Lower lobe of right lung (tissue), 2 donors: ENCODE measurements at places on chromosomes 11 and 22. TPM values are rescaled to one million over a fixed set of nuclear protein-coding genes. Genes with fewer than 3 reads are reported as not detected.

GRCh38 chr11:124867700-124868099, 2.5 kb downstream of the ROBO3 start:
- H3K4me1 ChIP-seq = peaks cover 58% of the 10 kb centered on the region
- peaks cover 88% of the 10 kb centered on the region for H3K27me3 ChIP-seq
- H3K36me3 ChIP-seq = no peaks in the 10 kb centered on the region
- DNase-seq = no peak
- H3K4me3 ChIP-seq = no peak overlapping the region
- no peak overlapping the region for H3K27ac ChIP-seq

GRCh38 chr11:77370217-77370616, 68.7 kb upstream of the GDPD4 start:
- H3K4me3 ChIP-seq = no peak overlapping the region
- H3K36me3 ChIP-seq = peaks cover 19% of the 10 kb centered on the region
- H3K27ac ChIP-seq = no peak overlapping the region
- H3K4me1 ChIP-seq = no peaks in the 10 kb centered on the region
- no peaks in the 10 kb centered on the region for H3K27me3 ChIP-seq

DNA sequence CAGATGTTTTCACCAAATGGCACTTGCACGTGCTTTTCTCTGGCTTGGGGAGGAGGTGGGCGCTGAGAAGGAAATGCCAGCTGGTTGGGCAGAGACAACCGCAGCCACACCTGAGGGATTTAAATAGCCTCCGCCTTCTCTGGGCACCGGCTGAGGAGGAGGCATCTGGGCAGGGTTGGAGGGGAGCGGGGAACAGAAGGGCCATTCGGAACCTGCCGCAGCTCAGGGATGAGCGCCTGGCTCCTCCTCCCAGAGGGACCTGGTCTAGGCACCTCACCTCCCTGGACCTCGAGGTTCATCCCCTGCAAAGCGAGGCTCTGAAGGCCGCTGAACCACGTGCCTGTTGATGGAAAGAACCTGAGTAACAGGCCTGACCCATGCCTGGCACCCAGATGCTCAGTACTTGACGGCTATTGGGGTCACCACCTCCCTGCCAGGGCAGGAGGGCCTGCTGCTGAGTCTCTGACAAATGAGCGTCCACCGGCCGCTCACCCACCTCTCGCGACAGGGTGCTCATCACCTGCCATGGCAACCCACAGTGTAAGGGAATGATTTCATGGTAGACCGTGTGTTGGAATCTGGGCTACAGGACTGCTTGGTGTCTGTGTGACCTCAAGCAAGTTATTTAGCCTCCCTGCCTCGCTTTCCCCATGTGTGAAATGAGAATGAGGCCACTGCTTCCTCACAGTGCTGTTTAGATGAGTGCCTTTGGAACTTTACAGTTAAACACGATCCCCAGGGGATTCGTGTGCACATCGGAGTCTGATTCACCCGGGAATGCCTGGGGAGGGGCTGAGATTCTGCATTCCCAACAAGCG, 2.0 kb upstream of the KDELR3 start:
- H3K36me3 ChIP-seq = no peaks in the 10 kb centered on the region
- peak; percentile 37 for DNase-seq
- peaks cover 23% of the 10 kb centered on the region for H3K4me1 ChIP-seq

- H3K4me3 ChIP-seq = no peak overlapping the region
- no peak for DNase-seq
- H3K4me1 ChIP-seq = peaks cover 48% of the 10 kb centered on the region
Measured at GRCh38 chr11:96098511-96099241, 174.8 kb upstream of the MTMR2 start.

GRCh38 chr11:104658177-104658576, 240.1 kb downstream of the CASP12 start:
- no peak for DNase-seq
- H3K4me3 ChIP-seq = no peak overlapping the region
- H3K27ac ChIP-seq = no peak overlapping the region
- H3K27me3 ChIP-seq = no peaks in the 10 kb centered on the region
- no peaks in the 10 kb centered on the region for H3K4me1 ChIP-seq
- no peaks in the 10 kb centered on the region for H3K36me3 ChIP-seq

SEPTIN3 gene
- total RNA-seq = 2.5 TPM

C11orf97 gene
- 2.5 TPM for total RNA-seq

CYP2R1 gene
- total RNA-seq = 12.3 TPM

PAX6 gene
- total RNA-seq = not detected

NCF4 gene
- total RNA-seq = 55.3 TPM

OR56A1 gene
- not detected for total RNA-seq
